ENCODE measurements at places on chromosomes 7 and 10. TPM values are rescaled to one million over a fixed set of nuclear protein-coding genes. Genes with fewer than 3 reads are reported as not detected.

GRCh38 chr10:79438699-79439085, 6.7 kb downstream of the ZCCHC24 start:
- no peak for DNase-seq

Gene ANK3
- polyA plus RNA-seq: 142 TPM

DNA sequence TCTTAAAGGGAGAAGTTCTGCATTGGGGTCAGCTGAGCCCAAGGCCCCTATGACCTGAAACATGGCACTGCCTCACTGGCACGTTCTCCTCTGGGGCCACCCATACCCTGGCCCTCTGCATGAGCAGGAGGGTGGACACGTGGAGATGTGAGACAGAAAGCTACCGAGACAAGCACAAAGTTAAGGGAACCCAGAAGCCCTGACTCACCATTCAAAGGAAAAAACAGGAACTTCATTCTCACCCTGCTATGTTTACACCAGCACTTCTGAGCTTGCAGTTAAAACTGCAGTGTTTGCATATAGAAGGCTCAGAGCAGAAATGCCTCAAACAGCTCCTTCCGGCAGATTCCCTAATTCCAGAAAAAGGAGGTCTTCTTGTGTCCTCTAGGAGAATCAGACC, 41.7 kb downstream of the DENND11 start:
- DNase-seq: no peak

DNA sequence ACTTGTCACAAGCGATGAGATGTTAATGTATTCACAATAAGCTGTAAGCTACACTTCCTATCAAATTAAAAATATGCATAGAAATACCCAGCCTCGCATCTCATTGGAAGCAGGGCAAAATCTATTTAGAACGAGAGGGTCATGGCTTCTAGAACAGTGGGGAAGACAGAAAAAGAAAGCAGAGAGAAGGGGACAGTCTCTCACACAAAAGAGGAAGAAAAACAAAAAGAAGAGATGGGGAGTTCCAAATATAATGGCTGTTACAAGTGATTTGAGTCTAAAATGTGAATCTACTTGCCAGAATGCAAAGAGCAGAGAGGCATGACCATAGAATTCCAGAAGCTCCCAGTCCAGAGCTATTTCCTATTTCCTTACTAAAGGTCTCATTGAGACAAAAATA, 13.8 kb downstream of the LRRN3 start:
- no peak for DNase-seq

Gene PBLD
- polyA plus RNA-seq: 44.9 TPM

Gene IL15RA
- polyA plus RNA-seq: 0.71 TPM

DNA sequence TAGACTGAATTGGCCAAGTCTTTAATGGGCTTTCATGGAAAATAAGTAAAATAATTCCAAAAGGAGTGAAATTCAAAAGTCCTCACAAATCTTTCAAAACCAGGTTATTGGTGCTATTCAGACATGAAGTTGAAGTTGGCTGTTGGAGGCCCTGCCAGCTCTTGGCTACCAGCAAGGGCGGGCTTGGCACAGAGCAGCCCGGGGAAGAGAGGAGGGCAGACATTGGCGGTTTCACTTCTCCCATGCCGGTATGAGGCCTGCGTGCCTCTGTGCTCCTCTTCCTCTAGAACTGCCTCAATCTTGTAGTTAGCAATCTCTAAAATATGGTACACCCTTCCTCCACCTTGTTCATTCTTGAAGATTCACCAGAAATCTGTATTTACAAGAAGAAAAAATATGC, 16.4 kb upstream of the NPS start:
- DNase-seq: no peak

DNA sequence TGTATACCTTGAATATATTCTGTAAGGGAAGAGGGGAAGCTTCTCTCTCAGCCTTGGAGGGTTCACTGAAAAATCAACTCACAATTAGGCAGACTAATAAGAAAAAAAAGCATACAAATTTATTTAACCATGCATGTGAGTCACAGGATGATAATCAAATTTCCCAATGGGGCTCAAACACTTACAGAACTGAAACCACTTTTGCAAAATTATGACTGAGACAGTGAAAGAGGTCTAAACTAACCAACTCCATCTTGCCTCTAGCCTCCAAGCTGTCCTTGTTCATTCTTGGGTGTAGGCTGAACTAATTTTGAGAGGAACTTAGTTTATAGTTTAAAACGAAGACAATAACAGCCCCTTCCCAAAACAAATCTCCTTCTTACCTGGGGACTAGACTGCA, 618.3 kb upstream of the AUTS2 start:
- DNase-seq: no peak

Measured in left renal pelvis (tissue), 4 donors.